ENCODE measurements at places on chromosomes 4 and X.

GRCh38 chr4:182143822-182144625 is 99.2 kb upstream of the TENM3 start:
- no peak for DNase-seq

GRCh38 chrX:6149060-6149872 is 79.4 kb downstream of the NLGN4X start:
- DNase-seq: no peak

- DNase-seq: no peak
Measured at GRCh38 chrX:128728943-128729342, 676.7 kb upstream of the ACTRT1 start.

- no peak for DNase-seq
Measured at GRCh38 chr4:567457-568350, 8.4 kb downstream of the TMEM271 start.

Measured in activated CD4-positive, alpha-beta T cell treated with anti-CD3 and anti-CD28 coated beads, Interleukin-2, amount 50 U/mL, for 4 hours (primary cell).